Nephron progenitor cell (in vitro differentiated cells): ENCODE measurements at places on chromosomes 12 and 14.
A peak's percentile ranks its signal among the peaks of the same experiment; 100 is the strongest.

DNA sequence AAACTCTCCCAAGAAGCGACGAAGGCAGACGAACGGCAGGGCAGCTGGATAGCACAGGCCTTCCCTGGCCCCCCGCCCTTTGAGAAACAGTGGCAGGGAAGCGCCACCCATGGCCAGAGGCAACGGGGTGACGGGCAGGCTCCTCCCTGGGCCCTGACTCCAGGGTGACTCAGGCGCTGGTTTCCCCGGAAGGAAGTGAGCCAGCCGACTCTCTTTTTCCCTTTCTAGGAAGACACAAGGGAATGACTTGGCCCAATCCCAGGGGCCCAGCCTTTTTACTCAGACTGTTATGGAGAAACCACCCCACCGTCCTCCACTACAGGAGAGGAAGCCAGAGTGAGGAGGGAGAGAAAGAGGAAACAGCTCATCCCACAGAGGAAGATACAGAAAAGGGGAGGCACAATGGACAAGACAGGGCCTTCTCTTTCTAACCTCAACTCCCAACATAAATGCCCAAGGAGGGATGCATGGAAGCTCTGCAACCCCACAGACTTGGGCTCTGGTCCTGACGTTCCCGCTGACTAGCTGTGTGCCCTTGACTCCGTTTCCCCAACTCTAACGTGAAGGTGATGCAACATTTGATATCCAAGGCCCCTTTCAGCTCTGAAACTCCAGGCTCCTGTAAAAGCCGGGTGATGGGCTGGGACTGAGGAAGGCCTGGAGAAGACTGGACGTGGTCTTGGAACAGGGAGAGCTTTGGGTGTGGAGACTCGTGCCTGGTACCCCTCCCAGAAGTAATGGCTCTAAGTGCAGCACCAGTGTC, 27.9 kb downstream of the ACTN1 start:
- H3K4me1 ChIP-seq: peaks cover 83% of the 10 kb centered on the region
- H3K27ac ChIP-seq: peak overlapping the region; percentile 83
- H3K36me3 ChIP-seq: no peaks in the 10 kb centered on the region
- no peak overlapping the region for H3K4me3 ChIP-seq
- H3K27me3 ChIP-seq: peaks cover 6% of the 10 kb centered on the region

GRCh38 chr12:1665366-1665765, 25.5 kb upstream of the ADIPOR2 start:
- H3K4me1 ChIP-seq: peaks cover 62% of the 10 kb centered on the region
- H3K4me3 ChIP-seq: no peak overlapping the region
- no peak for DNase-seq
- peaks cover 11% of the 10 kb centered on the region for H3K27me3 ChIP-seq
- H3K27ac ChIP-seq: no peak overlapping the region

DNA sequence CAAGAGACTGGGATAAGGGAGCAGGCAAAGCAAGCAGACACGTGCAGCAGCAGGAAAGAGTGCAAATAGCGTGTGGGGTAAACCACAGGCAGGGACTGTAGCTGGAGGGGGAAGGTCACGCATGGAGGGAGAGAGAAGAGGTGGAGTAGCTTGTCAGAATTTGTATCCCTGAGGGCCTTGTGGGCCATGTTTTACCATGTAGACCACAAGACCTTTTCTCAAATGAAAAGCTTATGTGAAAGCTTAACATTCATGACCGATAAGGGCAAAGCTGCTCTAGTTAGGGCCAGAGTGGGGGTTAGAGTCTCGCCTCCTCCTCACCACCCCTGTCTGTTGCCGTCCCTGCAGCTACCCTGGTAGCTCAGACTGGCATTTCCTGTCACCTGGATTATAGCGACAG, 152.9 kb upstream of the E2F7 start:
- no peaks in the 10 kb centered on the region for H3K36me3 ChIP-seq
- H3K27ac ChIP-seq: no peak overlapping the region
- no peaks in the 10 kb centered on the region for H3K27me3 ChIP-seq

- H3K4me1 ChIP-seq: peaks cover 57% of the 10 kb centered on the region
- H3K36me3 ChIP-seq: no peaks in the 10 kb centered on the region
- peaks cover 9% of the 10 kb centered on the region for H3K27me3 ChIP-seq
- no peak overlapping the region for H3K27ac ChIP-seq
These were observed 50.7 kb upstream of the MAP1LC3B2 start for GRCh38 chr12:116508145-116509121.

GRCh38 chr12:63924781-63925180, 80.3 kb downstream of the SRGAP1 start:
- no peak overlapping the region for H3K4me3 ChIP-seq
- H3K27ac ChIP-seq: no peak overlapping the region
- H3K27me3 ChIP-seq: peaks cover 3% of the 10 kb centered on the region
- no peaks in the 10 kb centered on the region for H3K4me1 ChIP-seq
- no peak for DNase-seq

DNA sequence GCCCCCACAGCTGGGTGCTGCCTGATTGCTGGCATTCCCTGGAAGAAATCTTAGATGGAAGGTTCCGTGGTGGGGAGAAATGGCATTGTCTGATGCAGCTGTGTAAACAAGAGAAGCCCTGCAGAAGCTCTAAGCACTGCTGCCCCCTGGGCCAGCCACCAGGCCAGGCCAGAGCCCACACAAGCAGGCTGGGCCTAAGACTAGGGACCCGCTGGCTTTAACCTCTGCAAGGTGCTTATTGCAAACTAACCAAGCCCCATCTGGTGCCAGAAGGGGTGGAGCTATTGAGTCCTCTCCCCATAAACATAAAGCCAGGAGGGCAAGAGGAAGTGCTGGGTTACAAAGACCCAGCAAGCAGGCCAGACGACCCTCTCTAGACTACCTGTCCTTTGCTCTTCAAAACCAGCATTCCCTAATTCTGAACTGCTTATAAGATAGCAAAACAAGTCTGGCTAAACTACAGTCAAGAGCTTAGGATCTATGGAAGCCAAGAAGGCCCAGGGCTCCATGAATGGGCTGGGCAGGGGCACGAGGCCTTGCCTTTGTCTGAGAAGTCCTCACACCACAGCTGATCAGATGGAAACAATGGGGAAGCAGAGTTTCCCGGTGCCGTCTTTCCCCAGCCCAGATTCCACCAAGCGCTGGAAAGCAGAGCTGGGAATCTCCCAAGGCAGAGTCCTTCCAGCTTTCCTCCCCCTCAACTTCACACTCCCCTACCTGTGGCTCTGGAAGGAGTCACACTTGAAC, 28.8 kb downstream of the P2RX4 start:
- peaks cover 48% of the 10 kb centered on the region for H3K4me1 ChIP-seq
- no peaks in the 10 kb centered on the region for H3K27me3 ChIP-seq
- H3K4me3 ChIP-seq: no peak overlapping the region
- H3K27ac ChIP-seq: peak overlapping the region; percentile 97
- DNase-seq: no peak

DNA sequence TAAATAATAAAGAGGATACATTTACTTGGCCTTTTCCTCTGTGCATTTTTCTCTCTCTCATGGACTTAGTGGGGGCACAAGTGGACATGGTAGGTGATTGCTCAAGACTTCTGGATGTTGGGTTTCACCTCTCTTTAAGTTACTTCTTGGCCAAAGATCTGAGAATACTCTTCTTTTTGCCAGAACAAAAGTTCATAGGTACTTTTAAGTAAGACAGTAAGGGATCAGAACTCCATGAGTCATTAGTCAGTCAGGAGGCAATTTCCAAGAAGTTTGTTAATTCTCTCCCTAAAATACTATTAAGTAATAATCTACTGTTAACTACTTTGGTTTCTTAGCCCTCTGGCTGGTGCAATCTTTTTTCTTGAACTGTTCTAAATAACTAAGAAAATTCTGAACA, 84.2 kb downstream of the GRIP1 start:
- no peaks in the 10 kb centered on the region for H3K36me3 ChIP-seq
- H3K4me1 ChIP-seq: no peaks in the 10 kb centered on the region
- no peak for DNase-seq
- H3K4me3 ChIP-seq: no peak overlapping the region
- no peak overlapping the region for H3K27ac ChIP-seq

GRCh38 chr12:109920261-109920780, 20.2 kb downstream of the TCHP start:
- no peak for DNase-seq
- peaks cover 12% of the 10 kb centered on the region for H3K27me3 ChIP-seq
- no peak overlapping the region for H3K4me3 ChIP-seq
- H3K36me3 ChIP-seq: peaks cover 48% of the 10 kb centered on the region
- peaks cover 29% of the 10 kb centered on the region for H3K4me1 ChIP-seq
- peak overlapping the region; percentile 70 for H3K27ac ChIP-seq

- H3K4me3 ChIP-seq: no peak overlapping the region
- H3K4me1 ChIP-seq: peaks cover 7% of the 10 kb centered on the region
- no peaks in the 10 kb centered on the region for H3K27me3 ChIP-seq
- DNase-seq: no peak
- H3K36me3 ChIP-seq: no peaks in the 10 kb centered on the region
These were observed 25.6 kb downstream of the SLC38A4 start for GRCh38 chr12:46800160-46800559.

DNA sequence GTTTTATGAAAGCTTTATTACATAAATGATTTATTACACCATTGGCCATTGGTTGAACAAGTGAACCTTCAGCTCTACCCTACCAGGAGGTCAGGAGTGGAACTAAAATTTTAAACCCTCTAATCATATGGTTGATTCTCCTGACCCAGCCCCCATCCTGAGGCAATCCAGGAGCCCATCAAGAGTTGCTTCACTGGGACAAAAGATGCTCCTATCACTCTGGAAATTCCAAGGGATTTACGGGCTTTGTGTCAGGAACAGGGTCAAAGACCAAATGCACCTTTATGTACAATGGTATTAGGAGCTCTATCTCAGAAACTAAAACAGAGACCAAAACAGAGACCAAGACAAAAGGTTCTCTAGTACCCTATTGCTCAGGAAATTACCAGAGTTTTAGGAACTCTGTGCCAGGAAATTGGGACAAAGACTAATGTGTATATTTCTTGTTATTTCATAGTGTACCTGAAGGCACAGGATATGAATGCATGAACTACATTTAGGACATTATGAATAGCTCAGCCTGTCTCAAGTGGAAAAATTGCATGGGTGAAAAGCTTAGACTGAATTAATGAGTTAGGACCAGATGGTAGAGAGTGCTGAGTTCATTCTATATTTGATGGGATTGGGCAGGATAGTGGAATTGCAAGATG, 171.7 kb upstream of the FLRT2 start:
- H3K27ac ChIP-seq: no peak overlapping the region
- H3K4me3 ChIP-seq: no peak overlapping the region
- no peaks in the 10 kb centered on the region for H3K27me3 ChIP-seq
- H3K4me1 ChIP-seq: peaks cover 1% of the 10 kb centered on the region
- DNase-seq: no peak

DNA sequence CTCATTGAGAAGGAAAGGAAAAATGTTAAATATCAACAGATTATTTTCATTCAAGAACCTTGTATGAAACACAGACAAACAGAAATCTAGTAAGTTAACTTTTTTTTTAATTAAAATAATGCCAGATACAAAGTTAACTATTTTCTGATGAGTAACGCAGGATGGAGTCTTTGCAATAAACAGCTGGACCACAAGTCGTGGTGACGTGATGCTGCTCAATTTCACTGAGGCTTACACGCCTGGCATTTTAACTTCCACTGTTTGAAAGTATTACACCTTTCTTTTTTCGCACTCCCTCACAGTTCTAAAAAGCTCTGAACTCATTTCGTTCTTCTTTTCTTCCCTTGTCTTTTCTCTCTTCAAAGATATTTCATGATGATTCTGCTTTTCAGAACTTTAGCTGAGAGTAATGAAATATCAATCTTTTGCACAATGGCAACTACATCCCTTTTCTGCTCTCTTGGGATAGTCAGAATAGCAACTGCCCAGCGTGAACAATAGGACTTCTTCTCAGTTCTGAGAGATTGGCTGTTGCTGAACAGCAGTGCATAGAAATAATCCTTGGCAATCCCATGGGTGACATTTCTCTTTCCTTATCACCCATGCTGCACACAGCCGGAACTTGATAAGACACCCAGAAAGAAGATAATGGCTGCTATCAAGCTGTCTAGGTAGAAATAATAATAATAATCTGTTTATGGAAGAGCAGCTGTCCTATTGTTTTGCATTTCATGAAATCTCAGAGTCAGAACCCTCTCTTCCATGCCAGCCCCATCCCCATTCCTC, 160.5 kb downstream of the BTG1 start:
- H3K27ac ChIP-seq: no peak overlapping the region
- H3K36me3 ChIP-seq: no peaks in the 10 kb centered on the region
- H3K27me3 ChIP-seq: peaks cover 2% of the 10 kb centered on the region

- H3K4me3 ChIP-seq: peak overlapping the region; percentile 92
- H3K36me3 ChIP-seq: peaks cover 4% of the 10 kb centered on the region
- peaks cover 78% of the 10 kb centered on the region for H3K4me1 ChIP-seq
- peak overlapping the region; percentile 91 for H3K27ac ChIP-seq
- H3K27me3 ChIP-seq: peaks cover 3% of the 10 kb centered on the region
- no peak for DNase-seq
These were observed 2.6 kb downstream of the ACSS3 start for GRCh38 chr12:81080431-81080983.

GRCh38 chr12:55736780-55737580, 5.9 kb upstream of the GDF11 start:
- H3K27me3 ChIP-seq: peaks cover 3% of the 10 kb centered on the region
- H3K4me1 ChIP-seq: peaks cover 52% of the 10 kb centered on the region
- no peaks in the 10 kb centered on the region for H3K36me3 ChIP-seq
- peak overlapping the region; percentile 92 for H3K27ac ChIP-seq
- DNase-seq: peak; percentile 74

- DNase-seq: no peak
- H3K27ac ChIP-seq: peak overlapping the region; percentile 25
- H3K27me3 ChIP-seq: peaks cover 4% of the 10 kb centered on the region
- H3K4me3 ChIP-seq: no peak overlapping the region
- H3K36me3 ChIP-seq: no peaks in the 10 kb centered on the region
These were observed 185.4 kb downstream of the TMTC2 start for GRCh38 chr12:82872088-82872487.

DNA sequence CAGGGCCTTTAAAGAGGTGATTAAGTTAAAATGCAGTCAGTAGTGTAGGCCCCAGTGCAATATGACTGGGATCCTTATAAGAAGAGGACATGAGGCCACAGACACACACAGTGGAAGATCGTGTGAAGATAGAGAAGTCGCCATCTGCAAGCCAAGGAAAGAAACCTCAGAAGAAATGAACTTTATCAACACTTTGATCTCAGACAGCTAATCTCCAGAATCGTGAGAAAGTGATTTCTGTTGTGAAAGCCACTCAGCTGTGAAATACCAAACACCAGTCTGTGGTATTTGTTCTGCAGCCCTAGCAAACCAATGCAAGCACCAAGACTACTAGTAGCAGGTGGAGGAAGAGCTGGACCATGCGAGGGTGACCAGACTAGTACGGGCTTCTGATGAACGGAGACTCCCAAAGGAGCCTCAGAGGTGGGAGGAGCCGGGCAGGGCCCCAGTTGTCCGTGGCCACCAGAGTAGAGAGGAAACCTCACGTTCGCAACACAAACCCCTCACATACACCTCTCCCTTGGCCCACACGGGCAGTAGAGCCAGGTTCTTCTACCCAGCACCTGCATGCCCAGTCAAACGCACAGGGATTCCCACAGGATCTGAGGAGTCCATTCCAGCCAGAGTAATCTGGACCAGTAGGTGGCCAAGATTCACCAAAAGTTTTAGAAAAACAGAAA, 243.0 kb downstream of the TTC8 start:
- no peaks in the 10 kb centered on the region for H3K36me3 ChIP-seq
- H3K27ac ChIP-seq: no peak overlapping the region
- DNase-seq: no peak
- H3K4me3 ChIP-seq: no peak overlapping the region

GRCh38 chr14:61602003-61602732, 93.1 kb upstream of the HIF1A start:
- H3K4me1 ChIP-seq: peaks cover 57% of the 10 kb centered on the region
- H3K36me3 ChIP-seq: no peaks in the 10 kb centered on the region
- peak; percentile 15 for DNase-seq
- peak overlapping the region; percentile 37 for H3K27ac ChIP-seq
- peak overlapping the region; percentile 64 for H3K4me3 ChIP-seq
- no peaks in the 10 kb centered on the region for H3K27me3 ChIP-seq

- peak overlapping the region; percentile 96 for H3K4me3 ChIP-seq
- H3K27ac ChIP-seq: peak overlapping the region; percentile 99
- no peaks in the 10 kb centered on the region for H3K27me3 ChIP-seq
- peaks cover 49% of the 10 kb centered on the region for H3K4me1 ChIP-seq
These were observed 428 bp downstream of the RNF41 start for GRCh38 chr12:56221232-56221756.
